ENCODE measurements at places on chromosomes 1 and 21. TPM values are rescaled to one million over a fixed set of nuclear protein-coding genes. Genes with fewer than 3 reads are reported as not detected.

- no peak for DNase-seq
Observed at GRCh38 chr1:3787349-3787715, 9.0 kb downstream of the LRRC47 start.

DNA sequence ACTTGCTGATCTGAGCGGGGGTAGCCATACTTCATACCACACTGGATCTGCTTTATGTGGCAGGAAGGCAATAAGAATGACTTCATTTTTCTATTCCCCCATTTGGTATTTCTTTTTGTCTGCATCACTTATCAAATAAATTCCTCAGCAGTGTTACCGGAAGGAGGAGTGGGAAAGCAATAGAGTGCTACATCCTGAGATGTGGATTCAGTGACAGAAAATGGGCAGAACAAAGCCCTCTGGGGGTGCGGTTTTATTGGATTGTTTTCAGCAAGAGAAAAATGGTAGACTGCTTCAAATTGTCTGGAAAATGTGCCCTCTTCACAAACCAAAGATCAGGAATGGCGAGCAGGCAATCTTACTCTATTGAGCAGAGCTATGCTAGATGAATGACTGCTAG, 751.9 kb upstream of the NEGR1 start:
- no peak for DNase-seq

MXRA8 gene
- 0.24 TPM for total RNA-seq

CYP4B1 gene
- total RNA-seq, result not detected

GRCh38 chr1:65339866-65340468, 30.6 kb downstream of the DNAJC6 start:
- peak; percentile 13 for DNase-seq

DNA sequence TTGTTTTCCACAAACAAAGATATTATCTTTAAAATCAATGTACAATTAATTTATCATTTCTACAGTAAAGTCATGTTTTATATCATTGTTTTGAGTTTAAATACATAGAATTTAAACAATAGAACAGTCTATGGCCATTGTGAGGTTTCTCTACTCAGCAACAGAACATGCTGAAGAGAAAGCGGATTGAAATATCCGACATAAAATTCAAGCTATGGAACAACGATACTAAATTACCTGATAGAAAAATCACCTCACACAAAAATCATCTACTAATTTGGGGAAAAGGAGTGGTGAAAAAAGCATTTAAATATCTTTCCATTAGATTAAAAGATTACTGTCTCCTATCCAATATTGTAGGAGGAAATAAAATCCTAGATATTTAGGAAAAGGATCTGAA, 12.6 kb downstream of the CDKN2C start:
- no peak for DNase-seq

DNA sequence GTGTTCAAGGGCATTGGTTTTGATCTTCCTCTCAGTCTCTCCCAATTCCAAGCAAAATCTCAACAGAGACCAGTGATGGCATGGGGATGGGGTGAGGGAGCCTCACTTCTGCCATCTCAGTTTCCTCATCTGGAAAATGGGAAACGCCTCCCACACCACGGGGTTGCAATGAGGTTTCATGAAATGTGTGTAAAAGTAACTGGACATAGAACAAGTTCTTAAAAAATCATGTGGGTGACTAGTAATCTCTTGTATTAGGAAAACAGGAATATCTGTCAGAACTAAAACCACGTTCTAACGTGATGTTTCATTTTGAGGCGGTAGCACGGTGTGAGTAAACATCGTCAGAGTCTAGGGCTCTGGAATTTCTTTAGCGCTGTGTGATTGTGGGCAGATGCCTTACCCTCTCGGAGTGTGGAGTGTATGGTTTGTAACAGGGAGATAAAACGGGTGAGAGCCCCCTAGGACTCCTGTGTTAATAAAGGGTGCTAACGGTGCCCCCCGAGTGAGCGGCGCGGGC, 55.5 kb upstream of the DNAJC6 start:
- DNase-seq, result peak; percentile 16

- no peak for DNase-seq
Observed at GRCh38 chr1:223776826-223777454, 64.6 kb downstream of the CAPN2 start.

GRCh38 chr1:53734650-53735211, 4.2 kb downstream of the GLIS1 start:
- DNase-seq, result no peak

TMOD4 gene
- 0.57 TPM for total RNA-seq

DNA sequence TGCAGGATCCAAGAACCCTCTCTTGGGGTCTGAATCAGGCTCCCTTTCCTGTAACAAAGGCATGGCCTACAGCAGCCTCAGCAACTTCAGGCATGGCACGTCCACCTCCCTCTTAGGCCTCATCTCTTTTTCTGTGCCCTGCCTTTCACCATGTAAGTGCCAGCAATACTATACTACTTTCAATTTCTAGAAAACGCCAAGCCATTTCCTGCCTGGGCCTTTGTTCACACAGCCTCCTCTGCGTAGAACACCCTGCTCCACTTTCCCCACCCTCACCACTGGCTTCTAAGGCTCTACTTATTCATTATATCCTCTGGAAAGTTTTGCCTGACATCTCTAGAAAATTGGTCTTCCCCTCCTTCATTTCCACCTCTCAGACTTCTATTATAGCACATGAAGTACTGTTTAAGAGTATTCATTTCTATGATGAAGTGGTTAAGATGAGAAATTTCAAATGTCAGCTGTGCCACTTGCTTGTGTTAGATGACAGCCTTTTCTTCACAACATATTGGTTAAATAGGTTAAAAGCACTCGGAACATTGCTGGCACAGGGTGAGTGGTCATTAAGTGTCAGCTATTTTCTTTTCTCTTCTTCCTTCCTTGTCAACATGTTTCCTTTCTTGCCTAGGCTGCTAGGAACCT, 41.6 kb upstream of the VWA5B1 start:
- DNase-seq, result no peak

DNA sequence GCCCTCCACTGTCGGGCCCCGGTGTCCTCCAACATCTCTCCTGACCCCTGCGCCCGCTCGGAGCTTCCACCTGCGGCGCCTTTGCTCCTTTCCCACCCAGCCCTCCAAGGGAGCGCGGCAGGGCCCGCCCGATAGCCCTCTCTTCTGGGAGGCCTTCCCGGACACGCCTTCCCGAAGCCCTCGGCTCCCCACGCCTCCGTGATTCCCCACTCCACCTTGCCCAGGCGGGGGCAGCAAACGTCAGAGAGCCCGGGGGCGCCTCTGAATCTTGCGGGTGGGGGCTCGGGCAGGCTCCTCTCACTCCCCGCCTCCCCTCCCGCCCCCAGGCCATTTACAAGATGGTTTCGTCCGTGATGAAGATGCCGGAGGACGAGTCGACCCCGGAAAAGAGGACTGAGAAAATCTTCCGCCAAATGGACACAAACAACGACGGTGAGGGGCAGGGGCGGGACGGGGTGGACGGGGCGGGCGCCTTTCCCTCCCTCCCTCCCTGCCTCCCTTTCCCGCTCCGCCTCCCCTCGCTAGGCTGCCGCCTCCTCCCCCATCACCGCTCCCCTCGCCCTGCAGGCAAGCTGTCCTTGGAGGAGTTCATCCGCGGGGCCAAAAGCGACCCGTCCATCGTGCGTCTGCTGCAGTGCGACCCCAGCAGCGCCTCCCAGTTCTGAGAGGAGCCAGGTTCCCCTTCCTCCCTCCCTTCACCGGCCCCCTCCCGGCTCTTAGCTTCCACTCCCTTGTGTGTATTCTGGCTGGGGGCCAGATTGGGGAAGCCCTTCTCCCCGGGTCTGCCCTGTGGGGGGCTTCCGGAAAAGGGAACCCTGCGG, 7.1 kb downstream of the HPCA start:
- DNase-seq, result no peak

GRCh38 chr1:108653431-108654105, 7.3 kb downstream of the HENMT1 start:
- DNase-seq, result no peak

- DNase-seq, result no peak
Observed at GRCh38 chr1:172895050-172895460, 155.7 kb downstream of the TNFSF18 start.

GRCh38 chr1:106843518-106843917, 213.0 kb upstream of the PRMT6 start:
- no peak for DNase-seq

FCER1G gene
- total RNA-seq, result not detected

SYT2 gene
- not detected for total RNA-seq

- DNase-seq, result no peak
Observed at GRCh38 chr21:44322621-44323325, 16.4 kb downstream of the CFAP410 start.

DNA sequence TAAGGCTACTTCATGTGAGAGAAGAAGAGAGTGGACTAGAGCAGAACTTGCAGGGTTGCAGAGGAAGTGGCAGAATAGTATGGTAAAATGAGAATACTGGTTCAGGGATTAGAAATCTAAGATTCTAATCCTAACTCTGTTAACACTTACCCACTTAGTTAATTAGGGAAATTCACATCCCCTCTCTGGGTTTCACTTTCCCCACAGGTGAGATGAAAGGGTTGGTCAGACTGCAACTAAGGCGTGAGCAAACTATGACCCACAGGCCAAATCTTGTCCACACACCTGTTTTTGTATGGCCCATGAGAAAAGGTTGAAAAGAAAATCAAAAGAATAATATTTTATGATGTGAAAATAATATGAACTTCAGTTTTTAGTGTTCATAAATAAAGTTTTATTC, 117.5 kb downstream of the MACF1 start:
- DNase-seq, result no peak

DNA sequence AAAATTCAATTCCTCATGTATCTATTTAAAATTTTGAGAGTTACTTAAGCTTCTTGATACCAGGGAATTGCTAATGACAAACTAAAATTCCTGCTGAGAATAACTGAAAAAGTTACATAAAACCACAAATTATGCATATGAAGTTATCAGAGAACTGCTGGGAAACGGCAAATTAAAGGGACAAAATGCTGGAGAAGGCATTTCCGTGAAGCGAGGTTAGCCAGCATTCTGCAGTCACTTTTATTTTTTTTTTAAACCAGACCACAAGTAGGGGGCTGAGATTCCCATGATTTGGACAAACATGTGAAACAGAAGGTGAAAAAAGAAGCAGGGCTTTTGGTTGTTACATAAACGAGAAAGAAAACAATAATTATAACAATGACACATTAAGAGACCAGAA, 737.6 kb upstream of the CHRM3 start:
- DNase-seq, result peak; percentile 57

CD5L gene
- not detected for total RNA-seq

DNA sequence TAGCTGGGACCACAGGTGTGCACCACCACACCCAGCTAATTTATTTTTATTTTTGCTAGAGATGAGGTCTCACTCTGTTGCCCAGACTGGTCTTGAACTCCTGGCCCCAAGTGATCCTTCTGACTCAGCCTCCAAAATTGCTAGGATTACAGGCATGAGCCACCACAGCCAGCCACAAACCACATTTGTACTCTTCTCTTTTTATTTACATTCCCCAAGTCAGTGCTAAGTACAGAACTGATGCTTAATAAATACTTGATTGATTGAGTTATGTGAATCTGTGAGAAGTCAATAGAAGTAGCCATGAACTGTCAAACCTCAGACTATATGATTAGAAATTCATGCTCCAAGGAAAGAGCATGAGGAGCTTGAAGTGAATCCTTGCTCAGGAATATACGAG, 48.5 kb upstream of the S1PR1 start:
- no peak for DNase-seq

GRCh38 chr1:72141875-72142274, 140.5 kb downstream of the NEGR1 start:
- DNase-seq, result no peak

NKAIN1 gene
- total RNA-seq, result 3.3 TPM

PLA2G2A gene
- total RNA-seq, result not detected

- DNase-seq, result peak; percentile 95
Observed at GRCh38 chr1:205172729-205173366, 38.7 kb downstream of the DSTYK start.

DNA sequence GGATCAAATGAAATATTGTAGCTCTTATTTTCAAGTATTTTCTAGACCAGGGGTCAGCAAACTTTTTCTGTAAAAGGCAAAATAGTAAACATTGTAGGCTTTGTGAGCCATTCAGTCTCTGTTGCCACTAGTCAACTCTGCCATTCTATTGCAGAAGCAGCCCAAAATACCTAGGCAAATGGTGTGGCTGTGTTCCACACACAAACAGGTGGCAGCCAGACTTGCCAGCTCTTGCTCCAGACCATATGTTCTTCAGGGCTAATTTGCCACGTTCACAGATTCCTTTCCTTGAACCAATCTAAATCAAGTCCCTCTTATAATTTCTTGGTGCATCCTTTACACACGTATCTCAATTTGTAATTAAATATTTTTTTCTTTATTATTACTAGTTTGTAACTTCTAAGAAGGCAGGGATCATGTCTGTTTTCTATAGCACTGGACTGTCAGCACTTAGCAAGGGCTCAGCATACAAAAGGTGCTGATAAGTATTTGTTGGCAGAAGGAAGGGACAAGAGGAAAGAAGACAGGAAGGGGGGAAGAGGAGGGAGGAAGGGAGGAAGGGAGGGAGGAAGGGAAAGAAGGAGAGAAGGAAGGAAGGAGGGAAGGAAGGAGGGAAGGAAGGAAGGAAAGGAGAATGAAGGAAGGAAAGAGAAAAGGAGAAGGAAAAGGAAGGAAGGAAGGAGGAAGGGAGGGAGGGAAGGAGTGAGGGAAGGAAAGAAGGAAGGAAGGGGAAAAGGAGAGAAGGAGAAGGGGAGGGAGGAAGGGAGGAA, 106.5 kb upstream of the EDEM3 start:
- DNase-seq, result no peak

UBASH3A gene
- not detected for total RNA-seq

DNA sequence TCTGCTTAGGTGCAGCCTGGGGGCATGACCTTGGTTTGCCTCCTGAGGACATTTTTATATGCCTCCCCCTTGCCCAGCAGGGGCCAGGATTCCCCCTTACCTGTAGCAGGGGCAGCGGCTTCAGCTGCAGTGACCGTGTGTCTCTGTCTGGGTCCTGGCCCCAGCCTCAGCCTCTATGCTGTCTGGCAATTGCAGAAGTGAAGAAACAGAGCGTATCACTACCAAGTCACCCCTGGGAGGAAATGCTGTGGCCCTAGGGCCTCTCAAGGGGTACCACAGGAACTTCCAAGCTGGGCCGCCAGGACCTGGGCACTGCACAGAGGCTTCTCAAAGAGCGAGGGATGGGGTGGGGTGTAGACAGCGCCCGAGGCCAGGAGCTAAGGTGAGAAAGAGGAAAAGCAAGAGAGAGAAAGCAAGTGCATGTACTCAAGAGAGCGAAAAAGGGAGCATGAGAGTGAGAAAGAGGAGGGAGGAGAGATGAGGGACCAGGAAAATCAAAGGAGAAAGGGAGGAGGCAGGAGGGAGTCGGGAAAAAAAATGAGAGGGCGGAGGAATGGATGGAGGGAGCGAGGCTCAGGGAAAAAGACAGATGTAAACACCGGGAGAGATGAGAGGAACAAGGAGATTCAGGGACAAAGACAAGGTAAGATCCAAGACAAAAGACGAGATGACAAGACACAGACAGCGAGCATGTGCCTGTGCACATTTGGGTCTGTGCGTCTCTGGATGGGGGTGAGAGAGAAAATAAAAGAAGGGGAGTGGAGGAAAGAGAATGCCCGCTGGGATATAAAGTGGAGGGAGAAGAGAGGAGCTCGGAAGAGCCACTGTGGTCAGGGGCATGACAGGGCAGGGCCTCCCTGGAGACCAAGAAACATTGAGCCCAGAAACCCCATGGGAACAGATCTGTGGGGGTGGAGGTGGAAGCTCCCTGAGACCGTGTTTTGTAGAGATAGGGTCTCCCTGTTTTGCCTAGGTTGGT, at the start of gene PTAFR:
Gene PTAFR, minus strand, starts transcription at position 199 of the 979 bp plus-strand sequence. CDS start 25,669 bp downstream, outside the sequence.
- no peak for DNase-seq

KCNA2 gene
- total RNA-seq, result 0.02 TPM

GRCh38 chr1:19010995-19011844, 54.7 kb upstream of the IFFO2 start:
- peak; percentile 94 for DNase-seq

- DNase-seq, result no peak
Observed at GRCh38 chr21:40886931-40887330, 40.0 kb upstream of the DSCAM start.

GRCh38 chr1:8677782-8678181, 139.7 kb downstream of the RERE start:
- no peak for DNase-seq
